ENCODE measurements at places on chromosomes 7 and 10.

- DNase-seq = no peak
These were observed 117.6 kb downstream of the HGF start for GRCh38 chr7:81652225-81652624.

DNA sequence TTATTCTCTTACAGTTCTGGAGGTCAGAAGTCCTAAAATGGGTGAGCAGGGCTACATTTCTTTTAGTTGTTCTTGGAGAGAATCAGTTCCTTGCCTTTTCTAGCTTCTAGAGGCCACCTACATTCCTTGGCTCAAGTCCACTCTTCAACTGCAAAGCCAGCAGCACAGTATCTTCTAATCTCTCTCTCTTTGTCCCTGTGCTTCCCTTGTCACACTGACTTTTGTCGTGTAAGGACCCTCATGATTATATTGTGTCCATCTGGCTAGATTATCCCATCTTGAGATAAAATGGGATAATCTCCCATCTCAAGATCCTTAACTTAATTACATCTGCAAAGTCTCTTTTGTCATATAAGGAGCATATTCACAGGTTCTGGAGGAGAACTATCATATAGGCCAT lies 359.0 kb downstream of the ADRA2A start:
- no peak for DNase-seq

GRCh38 chr10:24872790-24873182 lies 79.6 kb downstream of the PRTFDC1 start:
- DNase-seq = no peak

GRCh38 chr7:136870866-136871487 lies 2.5 kb downstream of the CHRM2 start:
- DNase-seq = no peak

GRCh38 chr7:134357486-134357885 lies 40.8 kb upstream of the SLC35B4 start:
- DNase-seq = no peak

- no peak for DNase-seq
These were observed 2.4 kb downstream of the HOXA3 start for GRCh38 chr7:27149842-27150567.

GRCh38 chr7:35035511-35035961 lies 1.7 kb downstream of the DPY19L1 start:
- DNase-seq = peak; percentile 20

GRCh38 chr10:110725801-110726630 lies 81.9 kb downstream of the RBM20 start:
- peak; percentile 34 for DNase-seq

DNA sequence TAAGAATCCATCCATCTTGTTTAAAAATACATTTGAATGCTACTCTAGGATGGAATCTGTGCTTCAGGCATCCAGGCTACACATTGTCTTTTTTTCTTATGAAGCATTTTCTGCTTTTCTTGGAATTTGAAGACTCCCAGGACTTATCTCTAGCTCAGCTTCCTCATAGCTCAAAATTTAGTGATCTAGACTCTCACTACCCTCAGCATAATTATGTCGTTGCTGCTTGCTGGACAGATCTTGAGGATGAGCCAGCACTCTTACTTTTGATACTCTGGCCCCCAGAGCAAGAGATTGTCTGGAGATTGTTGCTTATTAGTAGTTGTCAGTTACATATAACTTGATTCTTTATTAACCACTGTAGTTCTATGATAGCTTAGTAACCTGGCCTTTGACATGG lies 83.3 kb upstream of the FGL2 start:
- no peak for DNase-seq

- DNase-seq = no peak
These were observed 297.9 kb upstream of the KLF6 start for GRCh38 chr10:4082861-4083260.

DNA sequence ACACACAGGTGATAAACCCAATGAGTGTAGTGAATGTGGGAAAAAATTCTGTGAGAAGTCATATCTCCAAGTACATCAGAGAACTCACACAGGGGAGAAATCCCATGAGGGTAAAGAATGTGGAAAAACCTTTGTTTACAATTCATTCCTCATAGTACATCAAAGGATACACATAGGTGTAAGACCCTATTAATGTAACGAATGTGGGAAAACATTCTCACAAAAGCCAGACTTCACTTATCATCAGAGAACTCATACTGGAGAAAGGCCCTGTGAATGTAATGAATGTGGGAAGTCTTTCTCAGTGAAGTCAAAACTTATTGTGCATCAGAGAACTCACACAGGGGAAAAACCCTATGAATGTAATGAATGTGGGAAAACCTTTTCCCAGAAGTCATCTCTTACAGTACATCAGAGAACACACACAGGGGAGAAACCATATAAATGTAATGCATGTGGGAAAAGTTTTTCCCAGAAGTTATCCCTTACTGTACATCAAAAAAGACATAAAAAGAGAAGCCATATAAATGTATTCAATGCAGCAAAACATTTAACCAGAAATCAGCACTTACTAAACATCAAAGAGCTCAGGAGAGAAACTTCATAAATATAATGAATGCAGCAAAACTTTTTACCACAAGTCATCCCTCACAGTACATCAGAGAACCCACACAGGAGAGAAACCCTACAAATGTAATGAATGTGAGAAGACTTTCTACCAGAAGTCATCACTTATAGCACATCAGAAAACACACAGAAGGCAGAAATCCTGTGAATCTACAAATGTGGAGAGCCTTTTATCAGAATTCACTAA lies 49.8 kb downstream of the ZNF239 start:
- no peak for DNase-seq

GRCh38 chr7:23533238-23533604 lies 1.4 kb upstream of the TRA2A start:
- no peak for DNase-seq

DNA sequence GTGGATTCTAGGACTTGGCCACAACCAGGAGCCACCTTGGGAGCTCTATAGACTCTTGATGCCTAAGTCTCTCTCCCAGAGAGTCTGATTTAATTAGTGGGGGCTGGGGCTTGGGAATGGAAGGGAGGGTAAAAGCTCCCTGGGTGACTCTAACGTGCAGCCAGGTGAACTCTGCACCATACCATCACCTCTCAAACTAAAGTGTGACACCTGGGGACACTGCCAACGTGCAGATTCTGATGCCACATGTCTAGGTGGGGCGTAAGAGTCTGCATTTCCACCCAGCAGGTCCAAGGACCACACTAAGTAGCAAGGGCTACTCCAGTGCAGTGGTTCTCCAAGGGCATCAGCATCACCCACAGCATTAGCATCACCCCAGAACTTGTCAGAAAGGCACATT lies 28.3 kb downstream of the LRRC20 start:
- no peak for DNase-seq

DNA sequence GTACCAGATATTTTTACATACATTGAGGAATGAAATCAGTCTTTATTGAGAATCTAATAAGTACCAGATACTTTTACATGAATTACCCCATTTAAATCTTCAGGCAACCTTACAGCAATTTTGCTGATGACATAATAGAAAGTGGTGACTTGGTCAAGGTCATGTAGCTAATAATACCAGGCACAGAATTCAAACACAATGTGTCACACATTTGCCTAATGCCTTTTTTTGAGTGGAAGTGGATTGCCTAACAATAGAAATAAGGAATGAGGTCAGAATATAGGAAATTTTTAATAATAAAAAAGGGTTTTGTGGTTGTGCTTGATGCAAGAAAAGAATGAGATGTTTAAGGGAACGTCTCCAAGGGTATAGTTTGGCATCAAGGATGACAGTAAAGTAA lies 466.6 kb upstream of the IGFBP3 start:
- DNase-seq = no peak

GRCh38 chr7:37018954-37019353 lies 294.7 kb upstream of the AOAH start:
- no peak for DNase-seq

GRCh38 chr10:84715911-84716310 lies 387.5 kb downstream of the CCSER2 start:
- DNase-seq = peak; percentile 47

GRCh38 chr10:118571123-118571522 lies 24.3 kb downstream of the PRLHR start:
- no peak for DNase-seq

DNA sequence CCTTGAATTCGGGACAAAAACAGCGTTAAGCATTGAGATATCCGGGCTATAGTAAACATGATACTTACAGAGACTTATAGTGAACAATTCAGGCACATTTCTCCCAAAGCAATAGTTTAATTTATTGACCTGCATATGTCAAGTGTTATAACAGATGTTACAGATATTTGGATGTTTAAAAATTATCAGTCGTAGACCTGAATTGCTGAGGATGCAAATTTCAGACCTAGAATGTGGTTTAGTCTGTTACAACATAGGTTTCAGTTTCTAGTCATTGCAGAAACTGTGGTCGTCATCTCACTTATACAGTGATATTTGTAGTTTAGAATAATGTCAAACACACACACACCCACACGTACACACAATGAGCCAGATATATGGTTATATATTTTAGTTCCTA lies 85.2 kb downstream of the VTI1A start:
- DNase-seq = no peak

DNA sequence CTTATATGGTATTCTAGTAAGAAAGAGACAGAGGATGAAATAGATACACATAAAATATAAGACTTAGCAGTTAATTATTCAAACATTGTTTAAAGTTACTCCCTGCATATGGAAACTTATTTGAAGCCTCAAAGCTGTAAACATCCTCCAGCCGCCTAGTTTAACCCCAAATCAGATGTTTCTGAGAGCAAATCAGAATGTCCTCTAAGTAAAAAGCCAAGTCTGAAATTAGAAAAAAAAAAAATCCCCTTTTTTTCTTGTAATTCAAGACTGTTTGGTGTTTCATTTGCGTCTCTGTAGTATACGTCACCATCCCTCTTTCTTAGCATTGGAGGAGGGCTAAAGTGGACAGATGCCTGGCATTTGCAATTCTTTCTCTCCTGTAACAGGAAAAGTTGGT lies 46.4 kb downstream of the TMEM26 start:
- DNase-seq = no peak

DNA sequence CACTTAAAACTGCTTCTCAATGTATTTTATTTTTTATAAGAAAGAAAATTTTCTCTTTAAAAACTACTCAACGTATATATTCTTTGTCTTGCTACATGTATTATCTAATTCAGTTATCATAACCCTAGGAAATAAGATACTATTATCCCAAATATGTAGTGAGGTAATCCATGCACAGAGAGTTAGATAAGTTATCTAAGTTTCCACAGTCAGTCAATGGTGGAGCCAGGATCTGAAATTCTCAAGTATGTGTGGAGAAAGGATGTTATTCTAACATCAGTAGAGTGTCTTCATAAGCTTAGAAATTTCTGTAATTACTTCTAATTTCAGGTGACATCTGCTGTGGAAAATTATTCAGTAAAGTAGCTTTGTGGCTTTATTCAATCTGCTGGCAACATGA lies 239.9 kb downstream of the CSTF2T start:
- DNase-seq = no peak

GRCh38 chr7:96045919-96046318 lies 273.6 kb downstream of the DYNC1I1 start:
- peak; percentile 55 for DNase-seq

- DNase-seq = no peak
These were observed 257.3 kb downstream of the LRMDA start for GRCh38 chr10:75688506-75689300.

DNA sequence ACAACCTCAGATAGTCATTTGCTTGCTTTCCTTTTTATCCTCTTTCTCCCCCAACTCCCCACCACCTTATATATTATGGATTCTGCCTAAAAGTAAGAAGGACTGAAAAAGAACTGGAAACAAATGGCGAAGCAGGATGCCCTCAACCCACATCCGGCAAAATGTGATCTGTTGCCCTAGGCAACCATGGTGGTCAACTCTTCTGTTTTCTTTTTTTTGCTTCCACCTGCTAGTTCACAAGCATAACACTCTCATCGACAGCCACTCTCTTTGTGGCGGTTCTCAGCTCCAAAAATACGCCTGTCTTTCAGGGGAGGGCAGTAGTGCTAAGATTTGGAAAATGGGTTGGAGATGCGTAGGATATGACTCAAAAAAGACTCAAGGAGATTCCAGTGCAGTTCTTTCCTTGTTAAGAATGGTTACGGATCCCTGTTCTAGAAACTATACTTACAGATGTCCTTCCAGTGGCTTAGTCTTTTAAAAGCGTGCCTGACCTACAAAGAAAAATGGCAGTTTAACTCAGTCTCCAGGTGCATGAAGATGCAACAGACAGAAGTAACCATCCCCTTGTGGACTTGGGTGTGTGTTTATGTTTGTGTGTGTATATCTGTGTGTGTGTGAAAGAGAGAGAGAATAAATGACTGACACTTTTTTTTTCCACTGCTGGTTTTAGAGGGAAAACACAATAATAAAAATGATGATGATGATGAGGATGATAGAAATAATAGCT lies 10.7 kb downstream of the APBB1IP start:
- DNase-seq = no peak

- DNase-seq = no peak
These were observed 1.0 kb downstream of the GPR146 start for GRCh38 chr7:1045069-1046063.

DNA sequence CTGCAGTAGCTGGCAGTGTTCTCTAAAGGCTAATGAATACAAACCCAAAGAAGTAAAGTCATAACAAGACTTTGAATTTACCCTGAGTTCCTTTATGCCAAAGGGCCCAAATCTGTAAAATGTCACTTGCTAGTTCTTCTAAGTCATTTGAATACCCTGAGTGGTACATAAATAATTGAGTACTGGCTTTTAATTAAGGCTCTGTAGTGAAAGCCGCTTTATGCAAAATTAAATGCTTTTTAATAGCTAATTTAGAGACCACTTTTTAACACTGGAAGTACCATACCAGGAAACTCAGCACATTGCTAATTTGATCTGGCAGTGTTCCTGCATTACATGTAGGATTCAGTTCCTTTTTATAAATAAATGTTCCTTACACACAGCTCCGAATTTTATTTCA lies 24.0 kb upstream of the TSPAN13 start:
- no peak for DNase-seq

- DNase-seq = no peak
These were observed 58.3 kb downstream of the CDCA7L start for GRCh38 chr7:21887353-21887752.

DNA sequence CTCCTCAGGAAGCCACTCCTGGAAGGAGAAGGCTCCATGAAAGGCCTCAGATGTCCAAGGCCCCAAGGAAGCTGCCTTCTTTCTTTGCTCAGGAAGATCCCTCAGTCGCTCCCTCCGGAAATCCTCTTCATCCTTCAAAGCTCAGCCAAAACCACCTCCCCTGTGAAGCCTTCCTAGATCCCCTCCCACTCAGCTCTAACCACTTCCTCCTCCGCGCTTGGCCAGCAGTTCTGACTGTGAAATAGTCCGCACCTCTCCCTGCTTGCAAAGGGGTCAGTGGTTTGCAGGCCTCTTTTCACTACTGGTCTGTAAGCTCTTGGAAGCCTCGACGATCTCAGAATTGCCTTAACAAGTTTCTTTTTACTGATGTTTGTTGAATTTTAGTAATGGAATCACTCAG lies 23.9 kb downstream of the PYROXD2 start:
- no peak for DNase-seq

GRCh38 chr10:58512491-58513187 lies at the start of gene BICC1:
BICC1 (plus strand) TSS chr10:58512872; CDS start chr10:58513144, 272 bp downstream.
- DNase-seq = peak; percentile 84

Data from urothelium cell line (cell line).